ENCODE measurements at places on chromosomes 4 and X. TPM values are rescaled to one million over a fixed set of nuclear protein-coding genes. Genes with fewer than 3 reads are reported as not detected.

MGARP gene
- not detected for total RNA-seq

TBX22 gene
- not detected for total RNA-seq

MAGEA2B gene
- not detected for total RNA-seq

CFAP299 gene
- 0.55 TPM for total RNA-seq

XAGE1A gene
- not detected for total RNA-seq
